T-helper 2 cell treated with Interferon-gamma antibody and Interleukin-4, amounts not matched to agents 100 ng/mL and 5 ng/mL, for 36 hours (primary cell): ENCODE measurements at places on chromosomes 3 and 15. TPM values are rescaled to one million over a fixed set of nuclear protein-coding genes. Genes with fewer than 3 reads are reported as not detected.

The PPP1R2 gene
- 63.2 and 63.8 TPM in 2 replicates for total RNA-seq

The GOLGA8S gene
- total RNA-seq, result 0.80 TPM in 2 replicates

The CAV3 gene
- not detected in 2 replicates for total RNA-seq

The IL5RA gene
- not detected in 2 replicates for total RNA-seq

The TMEM207 gene
- total RNA-seq, result not detected in 2 replicates

The TEX55 gene
- not detected in 2 replicates for total RNA-seq

The CKMT1A gene
- total RNA-seq, result 0.30 TPM in 1 of 2 replicates, not detected in the other

The SLC28A1 gene
- total RNA-seq, result not detected in 2 replicates

The GNAT1 gene
- not detected in 2 replicates for total RNA-seq
